ENCODE measurements at places on chromosomes 5 and 9.

- DNase-seq: no peak
These were observed 38.3 kb upstream of the NEURL1B start for GRCh38 chr5:172602783-172603231.

- no peak for DNase-seq
These were observed 1048.4 kb downstream of the MAT2B start for GRCh38 chr5:164553851-164554250.

GRCh38 chr5:100322483-100322882 is 212.7 kb upstream of the FAM174A start:
- no peak for DNase-seq

DNA sequence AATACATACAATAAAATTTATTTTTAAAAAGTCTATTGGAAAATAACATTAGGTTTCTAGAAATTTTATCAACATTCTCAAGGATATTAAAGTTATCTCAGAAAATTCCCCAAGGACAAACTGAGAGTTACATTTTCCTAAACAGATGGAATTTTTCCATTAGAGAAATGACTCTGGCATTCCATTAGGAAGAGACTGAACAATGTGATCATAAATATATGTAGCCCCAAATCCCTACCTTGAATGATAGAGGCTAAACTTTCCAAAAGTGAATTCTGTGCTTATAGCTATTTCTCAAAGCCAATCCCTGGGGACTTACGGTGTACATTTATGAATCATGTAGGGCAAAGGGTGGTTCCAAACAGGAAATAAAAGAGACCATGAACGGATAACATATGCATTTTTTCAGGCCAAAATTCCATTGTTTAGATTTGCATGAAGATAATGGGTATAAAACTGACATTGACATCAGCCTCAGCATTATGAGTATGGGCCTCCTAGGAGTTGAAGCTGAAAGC is 1181.0 kb upstream of the DMAC1 start:
- DNase-seq: no peak

- no peak for DNase-seq
These were observed 17.7 kb downstream of the STK10 start for GRCh38 chr5:172170251-172170701.

DNA sequence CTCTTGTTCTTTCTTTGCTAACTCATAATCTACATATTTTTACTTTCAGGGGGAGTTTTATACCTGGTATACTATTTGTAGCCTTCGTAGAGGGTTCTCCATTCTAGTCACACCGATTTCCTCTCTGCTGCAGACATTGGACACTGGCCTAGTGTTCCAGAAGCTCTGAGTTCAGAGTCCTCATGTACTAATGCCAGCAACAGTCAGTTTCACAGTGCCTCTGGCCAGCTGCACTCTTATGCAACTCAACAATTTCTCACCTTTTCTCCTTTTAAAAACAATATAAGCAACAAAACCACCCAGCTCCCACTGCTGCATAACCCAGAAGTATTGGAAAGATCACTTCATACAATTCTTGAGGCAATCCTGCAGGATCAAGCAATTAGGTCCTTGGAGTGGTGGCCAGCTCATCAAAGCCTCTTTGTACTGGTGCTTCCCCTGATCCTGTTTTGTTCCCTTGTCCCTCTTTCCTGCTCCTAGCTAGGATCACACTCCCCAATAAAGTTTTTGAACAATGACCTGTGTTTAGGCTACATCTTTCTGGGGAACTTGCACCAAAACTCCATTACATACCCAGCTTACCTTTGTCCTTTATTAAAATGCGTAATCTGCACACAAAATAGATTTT is 98.1 kb upstream of the TUT7 start:
- DNase-seq: peak; percentile 18

GRCh38 chr9:135379540-135380267 is 99.9 kb upstream of the PPP1R26 start:
- no peak for DNase-seq

DNA sequence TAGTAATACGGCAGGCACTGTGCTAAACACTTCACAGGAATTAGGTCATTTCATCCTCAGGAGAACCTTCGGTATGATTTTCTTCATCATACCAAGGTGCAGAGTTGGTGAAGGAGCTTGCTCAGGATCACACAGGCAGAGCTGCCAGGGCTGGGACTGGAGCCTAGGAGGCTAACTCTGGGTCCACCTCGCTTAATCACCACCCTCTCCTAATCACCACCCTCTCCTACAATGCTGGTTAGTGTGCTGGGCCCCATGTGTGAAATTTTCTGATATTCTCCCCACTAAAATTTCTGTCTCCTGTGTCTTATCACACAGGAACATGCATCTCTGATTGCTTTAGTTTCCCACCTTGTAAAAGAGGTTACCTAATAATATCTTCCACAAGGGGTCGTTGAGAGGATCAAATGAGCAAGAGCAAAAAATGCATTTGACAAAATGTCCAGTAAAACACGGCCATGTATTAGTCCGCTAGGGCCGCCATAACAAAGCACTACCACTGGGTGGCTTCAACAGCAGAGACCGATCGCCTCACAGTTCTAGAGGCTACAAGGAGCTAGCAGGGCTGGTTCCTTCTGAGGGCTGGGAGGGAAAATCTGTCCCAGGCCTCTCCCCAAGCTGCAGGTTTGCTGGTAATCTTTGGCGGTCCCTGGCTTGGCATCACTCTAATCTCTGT is 128.2 kb upstream of the NFIB start:
- peak; percentile 32 for DNase-seq

DNA sequence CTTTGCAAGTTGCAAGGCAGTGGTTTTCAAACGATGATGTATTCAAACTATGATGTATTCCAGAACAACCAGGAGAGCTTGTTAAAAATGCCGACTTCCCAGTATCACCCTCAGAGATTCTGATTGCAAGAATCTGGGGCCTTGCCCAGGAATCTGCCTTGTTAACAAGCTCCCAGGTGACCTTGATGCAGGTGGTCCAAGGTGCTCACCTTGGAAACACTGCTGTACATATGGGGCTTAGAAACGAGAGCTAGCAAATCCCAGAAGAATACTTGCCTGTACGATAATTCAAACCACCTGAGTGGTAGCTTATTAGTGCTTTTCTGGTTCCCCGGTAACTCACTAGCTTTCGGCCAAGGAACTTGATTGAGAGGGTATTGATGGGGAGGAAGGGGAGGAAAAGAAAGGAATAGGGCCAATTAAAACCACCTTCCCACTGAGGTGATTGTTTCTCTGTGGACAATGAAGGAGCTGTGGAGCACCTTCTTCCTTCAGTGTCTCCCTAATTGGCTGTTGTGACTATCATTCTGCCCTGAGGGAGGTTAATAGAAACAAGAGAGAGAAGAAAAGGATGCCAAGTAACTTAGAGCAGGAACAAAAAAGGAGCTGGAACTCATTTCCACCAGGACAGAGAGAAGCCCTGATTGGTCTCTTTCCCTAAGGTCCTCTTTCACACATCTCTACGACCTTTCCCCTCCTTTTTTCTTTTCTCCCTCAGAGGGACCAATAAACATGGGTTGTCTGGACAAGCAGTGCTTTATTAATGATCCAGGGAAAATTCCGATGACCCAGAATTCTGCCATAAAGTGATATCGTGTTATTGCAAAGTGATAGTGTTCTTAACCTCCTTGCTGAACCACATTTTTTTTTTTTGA is 218.8 kb downstream of the TMEM167A start:
- DNase-seq: no peak

GRCh38 chr5:39518516-39518915 is 93.7 kb upstream of the DAB2 start:
- DNase-seq: peak; percentile 85

GRCh38 chr5:10987925-10988504 is 227.0 kb upstream of the DAP start:
- peak; percentile 7 for DNase-seq

GRCh38 chr5:88818296-88818695 is 64.7 kb downstream of the MEF2C start:
- DNase-seq: no peak

GRCh38 chr5:180474569-180474968 is 19.6 kb upstream of the CNOT6 start:
- no peak for DNase-seq

DNA sequence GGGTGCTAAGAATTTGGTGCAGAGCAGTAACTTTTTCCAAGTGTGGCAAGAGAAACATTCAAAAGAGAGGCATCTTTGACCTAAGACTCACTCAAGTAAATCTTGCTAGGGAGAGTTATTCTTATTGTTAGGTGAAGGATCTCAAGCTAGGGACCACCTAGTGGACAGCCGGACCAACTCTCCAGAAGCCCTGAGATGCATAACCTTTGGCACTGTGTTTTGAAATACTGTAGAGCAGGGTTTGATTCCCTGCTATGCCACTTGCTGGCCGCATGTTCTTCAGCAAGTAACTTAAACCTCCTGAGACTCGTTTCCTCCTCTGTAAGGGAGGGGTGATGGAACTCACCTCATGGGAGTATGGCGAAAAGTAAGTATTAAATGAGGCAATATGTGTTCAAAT is 336.1 kb upstream of the ADAMTSL1 start:
- no peak for DNase-seq

- no peak for DNase-seq
These were observed 345.9 kb upstream of the RPS23 start for GRCh38 chr5:82624062-82624461.

- no peak for DNase-seq
These were observed 298.1 kb downstream of the SLF1 start for GRCh38 chr5:94916619-94917018.

DNA sequence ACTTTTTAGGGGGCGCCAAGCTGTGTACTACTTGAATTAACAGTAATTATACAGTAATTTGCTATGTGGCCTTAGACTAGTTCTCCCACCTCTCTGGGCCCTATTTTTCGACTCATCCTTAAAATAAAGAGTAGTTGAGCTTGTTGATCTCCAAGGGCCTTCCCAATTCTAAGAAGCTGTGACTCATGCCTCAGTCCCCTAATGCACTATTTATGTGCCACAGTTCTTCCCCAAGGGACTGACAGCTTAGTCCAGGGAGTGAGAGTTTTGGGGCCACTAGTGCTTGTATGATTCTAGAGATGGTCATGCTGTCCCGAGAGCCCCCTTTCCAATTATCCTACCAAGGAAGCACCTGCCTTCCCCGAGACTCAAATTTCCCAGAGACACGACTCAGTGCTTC is 149.7 kb downstream of the PAPPA start:
- peak; percentile 52 for DNase-seq

- DNase-seq: peak; percentile 1
These were observed 156.4 kb upstream of the COX7C start for GRCh38 chr5:86461169-86461956.

- peak; percentile 21 for DNase-seq
These were observed 40.4 kb downstream of the BASP1 start for GRCh38 chr5:17257705-17258273.

Measured in cardiac fibroblast (primary cell).